ENCODE measurements at places on chromosomes 7 and 10. TPM values are rescaled to one million over a fixed set of nuclear protein-coding genes. Genes with fewer than 3 reads are reported as not detected.

DNA sequence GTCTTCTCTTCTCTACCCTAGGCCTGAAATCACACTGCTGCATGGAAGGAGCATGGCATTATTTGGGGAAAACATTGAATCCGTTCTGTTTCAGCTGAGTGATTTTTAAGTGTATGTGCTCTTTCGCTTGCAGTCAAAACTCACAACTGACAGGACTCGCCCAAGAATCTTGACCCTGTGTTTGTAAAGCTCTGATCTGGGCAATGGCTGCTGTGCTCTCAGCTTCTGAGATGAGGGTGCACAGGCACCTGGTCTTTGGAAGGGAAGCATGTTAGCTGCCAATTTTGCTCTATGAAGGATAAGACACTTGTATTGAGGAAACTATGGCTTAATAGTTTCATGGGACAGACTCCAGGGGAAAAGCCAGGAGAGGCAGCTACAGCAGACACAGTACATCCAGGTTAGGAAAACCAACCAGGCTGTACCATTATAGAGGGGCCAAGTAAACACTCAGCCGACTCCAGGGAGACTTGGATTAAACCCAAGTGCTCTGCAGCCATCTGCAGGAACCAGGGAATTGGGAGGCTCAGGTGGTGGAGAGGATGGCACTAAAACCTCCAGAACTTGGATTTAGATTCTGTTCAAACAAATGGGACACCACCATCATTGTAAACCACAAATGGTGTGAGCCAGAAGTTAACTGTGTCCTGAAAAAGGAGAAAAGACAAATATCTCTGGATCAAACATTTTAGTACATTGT lies 43.3 kb downstream of the LYZL1 start:
- no peak for DNase-seq

GRCh38 chr10:124622158-124622557 lies 122.0 kb downstream of the FAM53B start:
- DNase-seq: no peak

Gene GALNT17
- polyA plus RNA-seq: 54.8 TPM

DNA sequence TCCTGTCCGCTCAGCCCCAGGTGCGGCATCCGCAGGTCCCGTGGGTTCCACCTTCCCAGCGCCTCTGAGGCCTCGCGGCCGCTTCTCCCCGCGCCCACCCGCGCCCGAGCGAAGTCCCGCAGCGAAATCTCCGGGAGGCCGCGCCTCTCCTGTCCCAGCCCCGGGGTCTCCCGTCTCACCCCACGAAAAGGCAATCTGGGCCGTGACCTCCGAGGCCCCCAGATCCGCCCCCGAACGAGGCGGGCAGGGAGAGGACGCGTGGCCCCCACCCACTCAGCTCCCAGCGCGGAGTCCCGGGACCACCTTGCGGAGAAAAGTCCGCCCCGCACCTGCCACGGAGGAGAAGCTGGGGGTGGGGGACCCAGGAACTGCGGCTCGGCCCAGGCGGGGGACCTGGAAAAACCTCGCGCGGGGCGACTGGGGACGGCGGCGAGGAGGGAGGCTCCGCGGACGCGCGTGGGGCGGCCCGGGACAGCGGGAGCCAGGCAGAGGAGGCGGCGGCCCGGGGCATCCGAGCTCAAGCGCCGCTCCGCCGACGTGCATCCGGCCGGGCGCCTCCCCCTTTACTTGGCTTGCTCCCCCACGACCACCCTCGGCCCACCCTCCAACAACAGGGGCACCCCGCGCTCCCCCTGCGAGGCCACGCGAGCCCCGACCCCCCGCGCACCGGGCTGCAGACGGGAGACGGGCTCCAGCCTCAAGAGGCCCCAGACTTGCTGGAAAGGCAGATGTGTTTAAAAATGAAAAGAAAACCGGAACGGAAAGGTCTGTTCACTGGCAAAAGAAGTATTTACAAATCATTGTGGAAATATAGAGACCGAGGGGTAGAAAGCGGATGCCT lies 33.0 kb upstream of the RNF32 start:
- no peak for DNase-seq

- DNase-seq: no peak
Observed at GRCh38 chr10:86065711-86066251, 300.8 kb downstream of the GRID1 start.

DNA sequence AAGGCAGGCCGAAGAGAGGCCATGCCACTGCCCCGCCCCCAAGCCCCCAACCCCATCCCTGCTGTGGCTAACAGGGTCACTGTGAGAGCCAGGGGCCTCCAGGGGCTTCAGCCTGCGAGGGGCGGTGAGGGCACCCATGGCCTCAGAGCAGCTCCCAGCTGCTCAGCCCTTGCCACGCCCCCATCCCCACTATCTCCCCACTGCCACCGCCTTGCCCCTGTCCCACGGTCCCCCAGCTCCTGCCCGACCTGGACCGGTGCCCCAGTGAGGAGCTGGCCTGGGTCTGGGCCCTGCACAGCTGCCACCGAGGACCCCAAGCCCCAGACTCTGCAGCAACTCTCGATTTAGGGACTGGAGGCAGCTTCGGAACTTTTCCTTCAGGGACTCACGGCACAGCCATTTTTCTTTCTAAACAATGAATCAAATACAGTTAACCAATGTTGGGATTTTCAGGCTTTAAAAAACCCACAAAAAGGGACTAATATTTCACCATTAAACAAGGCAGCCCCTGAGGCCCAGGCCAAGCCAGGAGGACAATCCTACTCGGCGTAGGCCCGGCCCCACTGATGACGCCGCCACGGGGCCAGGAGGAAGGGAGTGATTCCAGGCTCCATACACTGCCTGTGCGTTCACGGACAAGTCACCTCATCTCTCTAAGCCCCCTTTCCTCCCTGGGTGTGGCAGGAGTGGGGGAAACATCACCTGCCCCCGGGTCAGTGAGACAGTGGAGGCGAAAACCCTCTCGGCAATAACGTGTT lies 237.1 kb downstream of the ELFN1 start:
- DNase-seq: no peak

Measured in spinal cord (tissue), 10 donors.